ENCODE measurements at places on chromosomes 5 and 9.
A peak's percentile ranks its signal among the peaks of the same experiment; 100 is the strongest.

DNA sequence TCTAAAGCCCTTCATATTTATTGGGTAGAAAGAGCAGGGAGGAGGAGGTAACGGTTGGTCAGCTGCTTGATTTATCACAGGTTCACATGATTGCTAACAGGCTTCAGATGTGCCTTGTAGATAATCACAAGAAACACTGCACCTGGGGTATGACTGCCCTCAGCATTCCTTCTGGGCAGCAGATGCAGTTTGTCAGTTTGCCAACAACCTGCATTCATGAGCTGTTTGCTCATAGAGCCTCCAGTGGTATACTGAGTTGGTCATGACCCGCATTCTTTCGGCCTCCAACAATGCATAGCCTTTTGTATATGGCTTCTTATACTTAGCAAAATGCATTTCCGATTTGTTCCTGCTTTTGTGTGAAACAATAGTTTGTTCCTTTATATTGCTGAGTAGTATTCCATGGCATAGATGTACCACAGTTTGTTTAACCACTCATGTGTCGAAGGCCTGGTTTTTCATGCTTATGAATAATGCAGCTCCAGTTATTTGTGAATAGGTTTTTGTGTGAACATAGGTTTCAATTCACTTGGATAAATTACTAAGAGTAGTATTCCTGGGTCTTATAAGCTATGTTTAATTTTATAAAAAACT lies 83.6 kb downstream of the ARHGEF28 start:
- no peak for DNase-seq
- no peaks in the 10 kb centered on the region for H3K4me1 ChIP-seq
- H3K36me3 ChIP-seq, result no peaks in the 10 kb centered on the region
- peaks cover 3% of the 10 kb centered on the region for H3K27me3 ChIP-seq

DNA sequence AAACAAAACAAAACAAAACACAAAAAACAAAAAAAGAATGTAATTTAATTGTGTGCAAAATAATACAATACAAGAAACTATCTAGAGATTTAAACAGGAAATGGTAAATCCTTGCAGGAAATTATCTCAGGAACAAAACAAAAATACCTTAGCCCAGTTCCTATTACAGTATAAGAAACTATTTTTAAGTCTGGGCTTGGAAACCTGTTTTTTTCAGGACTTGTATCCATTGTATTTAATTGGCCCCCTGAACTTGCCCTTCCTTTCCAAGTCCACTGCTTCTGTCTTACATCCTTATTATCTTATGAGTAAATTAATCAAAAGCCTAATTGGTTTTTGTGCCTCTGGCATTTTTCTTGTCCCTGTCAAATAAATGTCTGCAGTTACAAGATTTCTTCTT lies 48.5 kb downstream of the ST8SIA4 start:
- H3K27me3 ChIP-seq, result no peaks in the 10 kb centered on the region
- DNase-seq, result no peak
- peak overlapping the region; percentile 26 for H3K4me3 ChIP-seq
- H3K27ac ChIP-seq, result peak overlapping the region; percentile 77
- peaks cover 10% of the 10 kb centered on the region for H3K36me3 ChIP-seq
- H3K4me1 ChIP-seq, result peaks cover 55% of the 10 kb centered on the region

DNA sequence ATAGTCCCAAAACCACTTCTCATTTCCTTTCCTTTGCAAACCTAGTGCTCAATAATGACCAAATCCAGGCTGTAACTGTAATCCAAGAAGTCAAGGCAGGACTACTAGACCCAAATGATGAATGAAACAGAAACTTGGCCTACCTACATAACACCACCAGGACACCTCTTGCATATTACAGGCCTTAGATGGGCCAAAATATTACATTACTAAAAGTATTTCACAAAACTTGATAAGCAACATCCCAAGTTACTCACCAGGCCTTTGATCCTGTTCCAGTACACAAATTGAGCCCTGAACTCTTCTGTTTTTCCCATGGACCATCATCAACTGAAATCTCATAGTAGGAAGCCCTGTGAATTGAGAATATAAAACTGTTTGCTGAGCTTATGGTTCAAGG lies 34.8 kb downstream of the NADK2 start:
- no peaks in the 10 kb centered on the region for H3K4me1 ChIP-seq
- no peaks in the 10 kb centered on the region for H3K27me3 ChIP-seq
- no peak for DNase-seq
- H3K4me3 ChIP-seq, result no peak overlapping the region
- H3K27ac ChIP-seq, result no peak overlapping the region
- H3K36me3 ChIP-seq, result peaks cover 14% of the 10 kb centered on the region

DNA sequence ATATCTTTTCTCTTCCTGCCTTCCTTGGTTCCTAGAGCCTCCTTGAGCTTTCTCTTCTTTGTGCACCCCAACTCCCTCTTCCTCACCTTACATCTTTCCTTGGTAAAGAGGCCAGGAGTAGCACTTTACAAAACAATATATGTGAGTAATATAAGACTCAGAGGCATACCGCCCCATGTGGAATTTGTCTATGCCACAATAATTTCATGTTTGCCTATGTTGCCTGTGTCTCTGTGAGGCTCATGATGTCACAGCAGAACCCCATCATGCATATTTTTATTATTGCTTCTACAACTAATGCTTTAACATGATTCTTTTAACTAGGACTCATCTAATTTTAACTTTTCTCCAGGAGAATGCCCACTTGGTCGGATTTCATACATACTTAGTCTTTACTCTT lies 15.0 kb upstream of the LVRN start:
- no peak for DNase-seq
- no peaks in the 10 kb centered on the region for H3K27me3 ChIP-seq
- no peak overlapping the region for H3K27ac ChIP-seq
- no peaks in the 10 kb centered on the region for H3K36me3 ChIP-seq
- no peaks in the 10 kb centered on the region for H3K4me1 ChIP-seq

DNA sequence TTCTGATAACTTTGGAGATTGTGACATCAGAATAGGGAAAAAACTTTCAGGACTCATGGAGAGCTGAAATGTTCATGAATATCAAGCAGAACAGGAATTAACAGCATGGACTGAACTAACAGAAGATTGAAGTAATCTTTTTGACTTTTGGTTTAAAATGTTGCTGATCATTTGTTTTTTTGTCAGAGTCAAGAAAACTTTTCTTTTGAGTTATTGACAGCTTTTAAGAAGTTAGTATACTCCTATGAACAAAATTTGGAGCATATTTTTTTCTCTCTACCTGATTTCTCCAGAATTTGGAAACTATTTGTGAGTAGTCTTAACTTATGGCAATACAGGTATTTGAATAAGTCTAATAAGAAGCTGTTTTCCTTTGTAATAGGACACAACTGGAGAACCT lies 244.3 kb upstream of the KLF9 start:
- no peak overlapping the region for H3K27ac ChIP-seq
- no peaks in the 10 kb centered on the region for H3K27me3 ChIP-seq

GRCh38 chr5:2719332-2719731 lies 32.1 kb downstream of the IRX2 start:
- H3K27ac ChIP-seq, result no peak overlapping the region
- DNase-seq, result no peak
- H3K27me3 ChIP-seq, result no peaks in the 10 kb centered on the region
- no peaks in the 10 kb centered on the region for H3K4me1 ChIP-seq

- no peaks in the 10 kb centered on the region for H3K36me3 ChIP-seq
- DNase-seq, result no peak
- no peaks in the 10 kb centered on the region for H3K4me1 ChIP-seq
- no peak overlapping the region for H3K27ac ChIP-seq
- H3K4me3 ChIP-seq, result no peak overlapping the region
Measured at GRCh38 chr5:82640916-82641315, 362.8 kb upstream of the RPS23 start.
